Brain (organoid and tissue), 16 donors: ENCODE measurements at places on chromosomes 1 and 21.

DNA sequence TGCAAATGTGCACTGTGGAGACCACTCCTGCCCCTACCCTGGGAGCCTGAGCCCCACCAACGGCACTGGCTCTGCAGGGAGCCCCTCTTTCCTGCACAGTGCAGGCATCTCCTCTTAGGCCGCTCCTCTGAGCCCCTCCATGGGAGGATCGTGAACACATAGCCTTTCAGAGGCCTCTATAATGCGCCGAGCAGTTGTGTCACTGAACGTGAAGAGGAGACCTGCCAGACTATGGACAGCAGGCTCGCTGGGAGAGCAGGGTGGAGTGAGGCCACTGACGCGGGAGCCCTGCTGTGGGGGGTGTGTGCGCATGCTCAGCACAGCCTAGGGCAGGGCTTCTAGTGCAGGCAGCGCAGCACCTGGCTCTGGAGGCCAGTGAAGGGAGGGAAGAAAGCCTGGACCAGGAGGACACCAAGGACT lies 151.3 kb upstream of the COL6A1 start:
- DNase-seq, result no peak

DNA sequence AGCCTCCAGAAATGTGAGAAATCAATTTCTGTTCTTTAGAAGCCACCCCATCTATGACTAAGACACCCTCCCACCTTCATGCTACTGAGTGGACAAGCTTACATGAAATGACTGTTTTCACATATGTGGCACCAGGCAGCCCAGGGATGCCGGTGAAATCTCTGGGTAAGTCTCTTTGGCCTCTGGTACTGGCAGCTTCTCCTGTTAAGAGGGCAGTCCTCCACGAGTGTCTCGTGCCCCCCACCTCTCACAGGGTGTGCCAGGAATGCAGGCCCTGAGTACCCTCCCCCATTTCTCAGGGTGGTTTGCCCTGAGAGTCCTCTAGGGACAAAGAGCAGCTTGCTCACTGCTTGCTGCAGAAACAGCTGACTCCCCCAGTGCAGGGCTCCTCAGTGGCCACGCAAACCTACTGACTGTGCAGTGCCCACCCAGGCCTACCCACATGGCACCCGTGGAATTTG lies 3.2 kb upstream of the PRXL2B start:
- DNase-seq, result no peak

GRCh38 chr1:109807402-109807801 lies 43.7 kb upstream of the EPS8L3 start:
- no peak for DNase-seq

DNA sequence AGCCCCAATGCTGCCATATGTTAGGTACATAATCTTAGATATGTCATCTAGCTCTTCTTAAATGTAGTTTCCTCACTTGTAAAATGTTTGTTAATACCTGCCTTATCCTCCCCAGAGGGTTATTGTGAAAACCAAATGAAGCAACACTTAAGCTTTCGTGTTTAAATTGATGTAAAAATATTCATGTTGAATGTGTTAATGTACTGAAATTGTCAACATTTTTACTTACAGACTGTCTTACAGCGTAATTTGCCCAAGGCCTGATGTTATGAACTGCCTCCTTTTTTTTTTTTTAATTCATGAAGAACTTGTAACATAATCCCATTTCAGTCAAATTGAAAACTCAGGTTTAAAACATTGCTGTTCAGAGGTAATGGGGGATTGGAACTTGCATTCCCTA lies 25.6 kb upstream of the ENAH start:
- no peak for DNase-seq

DNA sequence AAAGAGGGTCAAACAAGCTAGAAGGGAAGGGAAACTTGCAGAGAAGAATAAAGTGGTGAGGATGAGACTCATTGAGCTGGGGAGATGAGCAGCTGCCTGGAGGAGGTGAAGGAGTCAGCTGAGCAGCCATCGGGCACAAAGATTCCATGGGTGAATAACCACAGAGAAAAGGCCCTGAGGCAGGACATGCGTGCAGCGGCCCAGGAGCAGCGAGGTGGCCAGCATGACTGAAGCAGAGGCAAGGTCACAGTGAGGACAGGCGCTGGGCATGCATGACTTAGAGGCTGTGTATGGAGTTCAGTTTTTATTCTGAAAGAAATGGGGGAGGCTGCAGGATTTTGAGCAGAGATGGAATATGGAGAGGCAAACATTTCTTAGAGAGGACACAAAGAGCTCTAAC lies 24.9 kb downstream of the OLFML2B start:
- DNase-seq, result no peak

DNA sequence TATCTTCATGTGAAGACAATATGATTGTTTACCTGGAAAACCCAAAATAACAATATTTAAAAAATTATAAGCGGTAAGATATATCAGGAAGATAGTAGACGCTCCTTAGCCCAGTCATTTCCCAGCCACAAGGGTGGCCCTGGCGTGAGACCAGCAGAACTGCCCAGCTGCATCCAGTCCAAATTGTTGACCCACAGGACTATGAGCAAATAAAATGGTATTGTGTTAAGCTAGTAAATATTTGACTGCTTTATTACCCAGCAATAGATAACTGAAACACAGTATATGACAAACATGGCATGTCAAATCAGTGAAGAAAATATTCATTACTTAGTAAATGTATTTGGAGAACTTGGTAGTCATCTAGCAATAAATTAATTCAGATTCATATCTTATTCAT lies 294.3 kb upstream of the SPAG17 start:
- no peak for DNase-seq

DNA sequence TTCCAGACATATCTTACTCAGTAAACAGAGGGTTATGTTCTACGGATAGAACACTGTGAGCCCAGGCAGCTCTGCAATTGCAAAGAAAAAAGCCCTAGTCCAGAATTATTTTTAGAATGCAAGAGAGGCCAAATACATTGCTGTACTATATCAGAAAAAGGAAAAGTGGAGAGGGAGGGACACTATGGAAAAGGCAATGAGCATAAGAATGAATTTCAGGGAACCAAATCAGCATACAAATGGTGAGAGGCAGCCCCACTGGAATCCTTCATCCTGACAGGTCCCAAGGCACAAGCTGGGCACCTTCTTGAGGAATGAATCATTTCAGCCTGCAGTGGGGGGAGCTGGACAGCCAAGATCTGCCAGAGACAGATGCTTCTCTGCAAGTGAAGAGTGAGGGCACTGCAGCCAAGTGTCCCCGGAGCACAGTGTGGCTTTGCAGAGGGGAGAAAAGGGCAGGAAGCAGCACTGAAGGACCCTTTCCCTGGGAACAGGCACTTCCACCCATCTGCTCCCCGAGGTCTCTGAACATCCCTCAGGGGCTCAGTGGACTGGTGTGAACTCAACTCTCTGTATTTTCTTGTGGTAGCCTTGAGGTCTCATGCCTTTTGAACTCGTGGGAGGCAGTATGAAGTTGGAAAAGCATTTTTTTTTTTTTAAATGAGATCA lies 115.6 kb downstream of the XCL2 start:
- peak; percentile 82 for DNase-seq

DNA sequence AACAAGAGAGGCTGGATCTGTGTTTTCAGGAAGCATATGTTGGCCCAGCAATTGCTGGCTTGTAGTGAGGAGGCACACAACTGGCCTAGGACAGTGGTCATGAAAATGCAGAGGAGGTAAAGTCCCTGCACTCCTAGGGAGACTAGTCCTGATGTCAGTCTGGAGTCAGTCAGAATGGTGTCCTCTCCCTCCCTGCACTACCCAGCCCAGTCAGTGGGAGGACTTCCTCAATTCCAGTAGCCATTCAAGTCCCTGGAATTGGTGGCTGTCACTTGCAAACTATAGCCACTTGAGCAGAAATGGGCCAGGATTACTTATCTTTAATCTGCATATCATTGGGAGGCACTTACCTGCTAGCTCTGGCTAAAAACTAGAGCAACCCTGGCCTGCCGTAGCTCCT lies 18.6 kb downstream of the NDUFS5 start:
- no peak for DNase-seq

GRCh38 chr1:178196631-178197030 lies 102.7 kb downstream of the RASAL2 start:
- DNase-seq, result no peak

- no peak for DNase-seq
Measured at GRCh38 chr1:40774266-40774998, 9.2 kb upstream of the KCNQ4 start.

DNA sequence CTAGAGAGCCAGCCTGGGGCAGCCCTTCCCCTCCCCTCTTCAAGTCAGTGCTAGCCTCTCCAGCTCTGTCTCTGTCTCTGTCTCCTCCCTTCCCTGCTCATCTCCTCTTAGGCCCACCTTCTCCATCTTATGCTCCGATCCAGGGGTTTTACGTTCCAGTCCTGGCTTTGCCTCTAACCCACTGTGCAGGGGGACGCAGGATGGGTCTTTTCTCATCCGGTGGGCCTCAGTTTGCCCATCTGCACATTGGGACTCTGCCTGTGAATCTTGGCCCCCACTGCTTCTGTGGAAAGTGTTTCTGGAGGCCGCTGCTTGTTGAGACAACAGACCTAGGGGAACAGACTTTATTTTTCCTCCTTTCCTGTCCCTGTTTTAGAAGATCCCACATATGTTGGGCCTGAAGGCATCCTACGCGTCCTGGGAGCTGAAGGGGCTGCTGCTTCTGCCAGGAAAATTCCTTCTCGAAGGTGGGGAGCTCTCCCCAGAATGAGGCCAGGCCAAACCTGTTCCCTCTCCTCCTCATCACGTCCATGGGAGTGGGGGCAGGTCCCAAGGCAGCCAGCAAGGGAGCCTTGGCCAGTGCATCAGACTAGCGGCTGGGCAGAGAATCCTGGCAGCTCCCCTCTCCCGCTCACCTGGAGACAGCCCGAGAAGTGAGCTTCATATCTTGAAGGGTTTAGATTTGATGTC lies 99.5 kb upstream of the CSF3R start:
- DNase-seq, result no peak

DNA sequence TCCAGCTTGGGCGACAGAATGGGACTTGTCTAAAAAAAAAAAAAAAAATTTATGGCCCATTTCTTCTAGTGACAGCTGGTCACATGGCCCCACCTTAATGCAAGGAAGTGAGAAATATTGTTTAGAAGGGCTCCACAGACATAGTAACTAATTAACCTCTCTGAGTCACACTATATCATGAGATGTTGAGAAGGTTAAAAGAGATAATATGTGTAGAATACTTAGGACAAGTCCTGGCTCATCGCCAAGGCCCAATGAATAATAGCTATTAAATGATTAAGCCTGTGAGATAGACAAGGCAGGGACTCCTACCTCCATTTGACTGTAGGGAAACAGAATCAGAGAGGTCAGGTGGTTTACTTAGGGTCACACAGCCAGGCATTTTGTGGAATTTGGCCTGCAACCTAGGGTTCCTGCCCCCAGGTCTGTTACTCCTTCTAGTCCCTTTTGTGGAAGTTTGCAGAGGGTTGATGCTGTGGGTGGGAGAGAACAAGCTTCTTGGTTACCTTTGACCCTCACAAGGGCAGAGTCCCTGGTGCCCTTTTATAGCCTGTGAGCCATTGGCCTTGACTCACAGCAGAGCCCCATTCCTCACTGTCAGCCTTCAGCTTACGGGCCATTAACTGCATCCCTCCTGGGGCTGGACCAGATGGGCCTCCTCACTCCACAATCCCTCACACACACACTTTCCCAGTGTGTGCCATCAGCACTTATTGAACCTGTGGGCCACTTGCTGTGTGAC lies 48.5 kb downstream of the OPRD1 start:
- DNase-seq, result no peak

DNA sequence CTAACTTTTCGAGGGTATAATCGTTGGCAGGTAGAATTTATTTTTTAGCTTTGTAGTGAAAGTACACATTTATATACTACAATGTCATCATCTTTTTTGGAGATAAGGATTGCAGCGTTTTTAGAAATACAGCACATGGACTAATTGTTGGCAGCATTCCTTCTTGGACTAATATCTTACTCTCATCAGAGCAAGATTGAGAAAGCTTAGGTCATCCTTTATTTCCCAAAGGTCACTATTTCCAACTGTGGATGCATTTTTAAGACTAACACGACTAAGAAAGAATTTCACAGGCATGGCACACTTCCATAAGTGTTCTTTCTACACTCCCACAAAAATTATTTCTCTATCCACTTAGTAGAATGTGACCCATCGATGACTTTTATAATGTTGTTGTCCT lies 732.3 kb downstream of the NCAM2 start:
- no peak for DNase-seq

- DNase-seq, result no peak
Measured at GRCh38 chr1:25550683-25551310, 7.4 kb downstream of the LDLRAP1 start.

DNA sequence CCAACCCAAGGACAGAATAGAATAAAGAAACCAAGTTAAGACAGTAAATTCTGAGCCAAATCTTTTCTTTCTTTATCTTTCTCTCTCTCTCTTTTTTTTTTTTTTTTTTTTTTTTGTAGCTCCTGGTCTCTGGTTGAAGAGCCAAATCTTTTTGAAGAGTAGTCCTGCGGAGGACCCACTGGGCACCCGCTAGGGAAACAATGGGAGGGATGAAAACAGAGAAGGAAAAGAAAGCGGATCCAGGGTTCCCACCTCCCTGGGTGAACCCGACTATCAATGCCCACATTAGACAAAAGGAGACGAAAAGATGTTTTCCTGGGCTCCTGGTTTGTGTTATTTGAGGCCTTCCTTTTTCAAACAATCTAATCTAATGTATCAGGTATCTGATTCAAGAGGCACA lies 49.8 kb upstream of the FBXO28 start:
- no peak for DNase-seq

DNA sequence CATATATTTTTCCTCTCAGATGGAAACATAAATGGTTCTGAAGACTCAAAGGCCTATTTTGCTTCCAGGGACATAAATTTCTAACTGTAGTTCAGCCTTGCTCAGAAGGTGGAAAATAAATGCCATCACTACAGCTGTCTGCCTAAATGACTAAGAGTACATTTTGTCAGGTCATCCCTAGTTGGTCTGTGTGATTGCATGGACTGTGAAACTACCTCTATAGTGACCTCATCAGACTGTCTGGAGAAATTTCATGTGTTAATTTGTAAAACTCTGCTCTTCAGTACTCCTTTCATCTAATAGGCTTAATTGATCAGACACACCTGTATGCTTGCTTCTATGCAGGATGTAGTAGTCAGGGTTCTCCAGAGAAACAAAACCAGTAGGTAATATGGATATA lies 886.9 kb downstream of the AMY1C start:
- DNase-seq, result no peak
